GM23338 (cell line): ENCODE measurements at places on chromosomes 7 and 10. TPM values are rescaled to one million over a fixed set of nuclear protein-coding genes. Genes with fewer than 3 reads are reported as not detected.

Gene ACSM6
- not detected in 2 replicates for total RNA-seq

Gene UTF1
- 7.7 and 12.2 TPM in 2 replicates for total RNA-seq

Gene WDR86
- total RNA-seq: 29.0 and 59.1 TPM in 2 replicates

Gene CAMK2B
- total RNA-seq: not detected in 2 replicates

Gene WNT8B
- total RNA-seq: 1.3 and 1.9 TPM in 2 replicates

Gene GIMAP8
- total RNA-seq: not detected in 2 replicates

Gene HDAC9
- total RNA-seq: 11.0 and 18.5 TPM in 2 replicates

Gene MSMB
- not detected in 2 replicates for total RNA-seq

Gene PI4K2A
- 23.3 and 29.2 TPM in 2 replicates for total RNA-seq

Gene SPDYE9
- not detected in 2 replicates for total RNA-seq

DNA sequence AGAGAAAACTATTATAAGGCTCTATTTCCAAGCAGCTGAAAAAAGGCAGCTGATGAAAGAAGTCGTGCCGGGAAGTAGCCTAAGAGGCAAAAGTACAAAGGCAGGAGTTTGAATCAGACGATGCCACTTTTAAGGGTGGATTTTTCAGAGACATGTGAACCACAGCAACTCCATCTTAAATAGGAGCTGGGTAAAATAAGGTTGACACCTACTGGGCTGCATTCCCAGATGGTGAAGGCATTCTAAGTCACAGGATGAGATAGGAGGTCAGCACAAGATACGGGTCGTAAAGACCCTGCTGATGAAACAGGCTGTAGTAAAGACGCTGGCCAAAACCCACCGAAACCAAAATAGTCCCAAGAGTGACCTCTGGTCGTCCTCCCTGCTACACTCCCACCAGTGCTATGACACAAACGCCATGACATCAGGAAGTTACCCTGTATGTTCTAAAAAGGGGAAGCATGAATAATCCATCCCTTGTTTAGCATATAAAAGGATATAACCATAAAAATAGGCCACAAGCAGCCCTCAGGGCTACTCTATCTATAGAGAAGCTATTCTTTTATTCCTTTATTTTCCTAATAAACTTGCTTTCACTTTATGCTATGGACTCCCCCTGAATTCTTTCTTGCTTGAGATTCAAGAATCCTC is 45.5 kb upstream of the PRSS1 start:
- H3K36me3 ChIP-seq: no peaks in the 10 kb centered on the region
- no peak for DNase-seq
- no peaks in the 10 kb centered on the region for H3K27me3 ChIP-seq
- no peak overlapping the region for H3K4me3 ChIP-seq
- peaks cover 35% of the 10 kb centered on the region for H3K4me1 ChIP-seq
- H3K27ac ChIP-seq: no peak overlapping the region

DNA sequence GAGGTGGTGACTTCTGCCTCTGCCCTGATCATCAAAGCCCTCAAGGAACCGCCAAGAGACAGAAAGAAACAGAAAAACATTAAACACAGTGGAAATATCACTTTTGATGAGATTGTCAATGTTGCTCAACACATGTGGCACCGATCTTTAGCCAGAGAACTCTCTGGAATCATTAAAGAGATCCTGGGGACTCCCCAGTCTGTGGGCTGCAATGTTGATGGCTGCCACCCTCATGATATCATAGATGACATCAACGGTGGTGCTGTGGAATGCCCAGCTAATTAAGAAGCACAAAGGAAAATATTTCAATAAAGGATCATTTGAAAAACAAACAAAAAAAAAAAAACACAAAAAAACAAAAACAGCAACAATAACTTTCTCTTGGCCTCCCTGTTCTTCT is 59.5 kb upstream of the TOMM7 start:
- DNase-seq: no peak
- no peak overlapping the region for H3K27ac ChIP-seq
- H3K27me3 ChIP-seq: no peaks in the 10 kb centered on the region

- no peak overlapping the region for H3K27ac ChIP-seq
- no peak overlapping the region for H3K4me3 ChIP-seq
- H3K27me3 ChIP-seq: no peaks in the 10 kb centered on the region
Measured at GRCh38 chr7:128687131-128687530, 15.0 kb downstream of the GARIN1A start.

GRCh38 chr7:54837761-54838160 is 78.8 kb upstream of the SEC61G start:
- H3K4me3 ChIP-seq: no peak overlapping the region
- 0 out of 2 replicates have a peak, but pooled peaks cover 6% of the 10 kb centered on the region for H3K4me1 ChIP-seq
- DNase-seq: no peak
- H3K27me3 ChIP-seq: no peaks in the 10 kb centered on the region
- H3K36me3 ChIP-seq: no peaks in the 10 kb centered on the region

GRCh38 chr7:110573862-110574528 is 516.9 kb upstream of the LRRN3 start:
- no peak for DNase-seq
- H3K27ac ChIP-seq: no peak overlapping the region
- H3K36me3 ChIP-seq: no peaks in the 10 kb centered on the region
- no peak overlapping the region for H3K4me3 ChIP-seq
- no peaks in the 10 kb centered on the region for H3K4me1 ChIP-seq

GRCh38 chr10:3828404-3829155 is 43.6 kb upstream of the KLF6 start:
- peaks cover 16% of the 10 kb centered on the region for H3K4me1 ChIP-seq

GRCh38 chr10:117684046-117684610 is 141.6 kb downstream of the EMX2 start:
- no peaks in the 10 kb centered on the region for H3K4me1 ChIP-seq
- H3K36me3 ChIP-seq: no peaks in the 10 kb centered on the region
- DNase-seq: no peak
- no peak overlapping the region for H3K27ac ChIP-seq

DNA sequence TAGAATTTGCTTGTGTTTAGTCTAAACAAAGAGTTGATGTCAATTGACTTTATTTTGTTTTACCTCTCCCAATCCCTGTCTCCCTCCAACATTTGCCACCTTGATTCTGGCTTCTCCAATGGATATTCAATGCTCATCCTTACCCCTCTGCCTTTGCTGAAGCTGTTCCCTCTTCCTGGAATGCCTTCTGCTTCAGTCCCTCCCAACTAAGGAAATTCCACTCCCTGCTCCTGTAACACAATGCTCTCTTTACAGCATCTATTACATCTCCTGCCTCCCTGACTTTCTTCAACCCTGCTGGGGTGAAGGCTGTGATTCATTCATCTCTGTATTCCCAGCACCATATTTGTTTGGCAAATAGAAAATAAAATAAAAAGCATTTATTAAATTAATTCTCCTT is 34.5 kb upstream of the TAC1 start:
- H3K36me3 ChIP-seq: no peaks in the 10 kb centered on the region
- H3K27ac ChIP-seq: no peak overlapping the region
- no peaks in the 10 kb centered on the region for H3K27me3 ChIP-seq
- DNase-seq: peak; percentile 37

DNA sequence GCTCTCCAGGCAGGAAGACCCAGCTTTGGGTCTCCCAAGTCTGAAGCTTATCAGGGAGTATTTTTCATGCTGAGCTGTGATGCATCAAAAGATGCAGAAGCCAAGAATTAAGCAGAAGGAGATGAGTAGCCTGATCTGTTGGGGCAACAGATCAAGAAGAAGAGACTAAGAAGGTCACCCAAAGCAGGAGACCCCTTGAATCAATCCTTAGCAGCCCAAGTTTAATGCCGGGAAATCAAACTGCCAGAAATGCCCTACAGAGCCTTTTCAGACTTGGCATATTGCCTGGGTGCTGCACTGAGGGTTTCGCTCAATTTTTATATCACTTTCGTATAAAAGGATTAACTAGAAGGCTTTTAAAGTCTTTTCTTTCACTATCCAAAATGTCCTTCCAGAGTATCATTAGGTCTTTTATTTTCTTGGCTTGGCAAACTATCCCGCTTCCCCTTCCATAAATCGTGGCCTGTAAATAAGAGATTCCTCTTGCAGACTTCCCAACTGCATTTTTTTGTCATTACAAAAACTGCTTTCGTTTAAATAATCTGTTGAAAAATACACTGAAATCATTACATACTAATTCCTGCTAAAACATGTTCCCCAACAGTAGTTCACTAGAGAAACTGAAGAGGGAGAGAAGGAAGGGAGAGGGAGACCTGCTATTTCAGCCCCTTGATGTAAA is 49.0 kb upstream of the STK17A start:
- H3K27ac ChIP-seq: no peak overlapping the region
- peaks cover under 1% of the 10 kb centered on the region; the same call in 1 of the 2 replicates for H3K4me1 ChIP-seq
- no peaks in the 10 kb centered on the region for H3K27me3 ChIP-seq
- H3K4me3 ChIP-seq: no peak overlapping the region
- H3K36me3 ChIP-seq: no peaks in the 10 kb centered on the region

GRCh38 chr10:29811751-29812427 is 177.1 kb upstream of the SVIL start:
- no peaks in the 10 kb centered on the region for H3K4me1 ChIP-seq
- H3K4me3 ChIP-seq: no peak overlapping the region
- H3K27me3 ChIP-seq: no peaks in the 10 kb centered on the region
- no peaks in the 10 kb centered on the region for H3K36me3 ChIP-seq
- H3K27ac ChIP-seq: no peak overlapping the region
- no peak for DNase-seq

DNA sequence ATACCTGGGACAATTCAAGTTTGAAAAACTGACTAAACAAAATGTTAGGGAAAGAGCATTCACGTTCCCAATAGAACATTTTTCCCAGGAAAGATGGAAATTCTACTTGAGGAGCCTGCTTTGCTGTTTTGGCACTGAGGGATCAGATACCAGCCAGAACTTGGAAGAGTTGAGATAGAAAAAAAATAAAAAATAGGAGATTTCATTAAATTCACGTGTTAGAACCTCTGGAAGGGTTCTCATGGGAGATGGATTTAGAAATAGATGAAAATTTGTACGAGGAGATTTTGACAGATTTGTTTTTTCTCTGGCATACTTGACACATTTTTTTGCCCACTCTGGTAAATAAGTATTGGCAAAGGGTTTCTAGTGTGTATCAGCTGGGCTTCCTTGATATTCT is 63.7 kb downstream of the CELF2 start:
- DNase-seq: no peak
- H3K4me1 ChIP-seq: peaks cover 8% of the 10 kb centered on the region
- no peaks in the 10 kb centered on the region for H3K36me3 ChIP-seq
- no peak overlapping the region for H3K4me3 ChIP-seq
- no peak overlapping the region for H3K27ac ChIP-seq

DNA sequence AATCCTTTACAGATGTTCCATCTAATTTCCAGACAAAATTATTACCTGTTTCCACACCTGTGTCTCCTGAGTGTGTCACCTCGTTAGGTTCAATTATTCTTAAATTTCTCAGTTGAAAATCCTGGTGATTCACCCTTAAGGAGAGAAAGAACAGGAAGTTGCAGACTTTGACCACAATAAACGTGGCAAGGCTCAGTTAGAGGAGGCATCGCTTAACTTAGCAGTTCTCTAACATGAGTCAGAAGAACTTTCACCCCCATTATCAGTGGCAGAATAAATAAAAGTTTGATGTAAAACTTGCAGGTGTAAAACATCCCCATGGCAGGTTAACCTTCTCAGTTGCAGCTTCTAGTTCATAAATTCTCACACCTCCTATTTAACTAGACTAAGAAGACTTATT is 8.3 kb downstream of the XPNPEP1 start:
- no peak for DNase-seq
- H3K4me1 ChIP-seq: peaks cover 10% of the 10 kb centered on the region; the same call in 1 of the 2 replicates
- H3K27me3 ChIP-seq: no peaks in the 10 kb centered on the region
- no peak overlapping the region for H3K27ac ChIP-seq

- H3K27ac ChIP-seq: no peak overlapping the region
- no peaks in the 10 kb centered on the region for H3K4me1 ChIP-seq
- no peaks in the 10 kb centered on the region; the same call in 1 of the 2 replicates for H3K36me3 ChIP-seq
- no peaks in the 10 kb centered on the region for H3K27me3 ChIP-seq
Measured at GRCh38 chr10:91603931-91604331, 28.9 kb downstream of the PPP1R3C start.

- H3K4me3 ChIP-seq: no peak overlapping the region
- H3K36me3 ChIP-seq: no peaks in the 10 kb centered on the region
- peaks cover 4% of the 10 kb centered on the region for H3K4me1 ChIP-seq
- H3K27me3 ChIP-seq: peaks cover 17% of the 10 kb centered on the region
- no peak overlapping the region for H3K27ac ChIP-seq
Measured at GRCh38 chr7:150448789-150449147, 1.7 kb upstream of the GIMAP8 start.

GRCh38 chr7:51700593-51701215 is 384.1 kb upstream of the COBL start:
- no peak for DNase-seq
- no peak overlapping the region for H3K4me3 ChIP-seq
- no peak overlapping the region for H3K27ac ChIP-seq
- no peaks in the 10 kb centered on the region for H3K36me3 ChIP-seq
- H3K27me3 ChIP-seq: no peaks in the 10 kb centered on the region

DNA sequence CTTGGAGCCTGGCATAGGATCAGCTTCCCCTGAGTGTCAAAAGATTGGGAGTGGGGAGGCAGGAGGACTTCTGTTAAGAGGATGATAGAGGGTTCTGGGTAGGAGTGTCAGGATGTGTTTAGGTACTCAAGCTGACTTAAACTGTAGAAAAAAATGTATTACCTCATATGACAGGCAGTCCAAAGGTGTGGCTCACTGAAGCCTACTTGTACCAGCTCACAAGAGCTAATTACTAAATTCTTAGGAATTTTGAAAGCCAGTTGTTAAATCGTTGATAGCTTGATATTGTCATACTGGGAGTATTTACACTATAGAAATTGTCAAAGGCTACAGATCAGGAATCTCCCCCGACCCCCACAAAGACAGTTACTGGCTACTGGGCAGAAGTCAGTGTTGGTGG is 32.1 kb downstream of the FAS start:
- no peaks in the 10 kb centered on the region for H3K27me3 ChIP-seq
- no peak for DNase-seq
- no peak overlapping the region for H3K27ac ChIP-seq

- DNase-seq: no peak
- no peaks in the 10 kb centered on the region for H3K36me3 ChIP-seq
- H3K27ac ChIP-seq: no peak overlapping the region
- H3K27me3 ChIP-seq: no peaks in the 10 kb centered on the region
- peaks cover 33% of the 10 kb centered on the region for H3K4me1 ChIP-seq
Measured at GRCh38 chr7:8560501-8560900, 127.1 kb downstream of the NXPH1 start.

GRCh38 chr10:101218351-101219138 is 10.7 kb downstream of the LBX1 start:
- peaks cover 99% of the 10 kb centered on the region for H3K27me3 ChIP-seq
- no peaks in the 10 kb centered on the region for H3K36me3 ChIP-seq
- DNase-seq: no peak
- peak overlapping the region; percentile 49; the same call in 1 of the 2 replicates for H3K4me3 ChIP-seq
- H3K4me1 ChIP-seq: peaks cover 37% of the 10 kb centered on the region

DNA sequence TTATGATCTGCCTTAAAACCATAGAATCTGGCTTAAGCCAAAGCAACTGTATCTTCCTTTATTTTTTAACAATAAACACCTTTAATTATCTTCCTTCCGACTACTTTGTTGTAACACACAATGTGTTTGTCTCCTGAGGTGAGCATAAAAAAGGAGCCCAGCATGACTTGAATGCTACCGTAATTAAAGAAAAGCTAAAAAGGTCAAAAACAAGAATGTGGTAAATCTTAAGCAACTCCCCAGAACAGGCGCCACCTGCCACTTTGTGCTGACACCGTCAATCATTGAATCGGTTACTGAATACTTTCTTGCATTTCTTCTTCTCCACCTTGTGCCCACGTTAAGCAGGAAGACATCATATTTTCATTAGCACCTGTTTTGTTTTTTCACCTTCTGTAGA is 569.9 kb upstream of the C7orf33 start:
- no peak overlapping the region for H3K27ac ChIP-seq
- peak; percentile 33 for DNase-seq
- no peaks in the 10 kb centered on the region for H3K36me3 ChIP-seq
- no peaks in the 10 kb centered on the region for H3K27me3 ChIP-seq

- H3K27ac ChIP-seq: no peak overlapping the region
- DNase-seq: no peak
- no peaks in the 10 kb centered on the region; the same call in 1 of the 2 replicates for H3K4me1 ChIP-seq
- H3K36me3 ChIP-seq: no peaks in the 10 kb centered on the region
Measured at GRCh38 chr10:128553755-128554154, 427.5 kb upstream of the MKI67 start.
